ENCODE measurements at places on chromosomes 11 and 22. TPM values are rescaled to one million over a fixed set of nuclear protein-coding genes. Genes with fewer than 3 reads are reported as not detected.

GLB1L3 gene
- total RNA-seq: not detected

CASP5 gene
- total RNA-seq: not detected

KDM4D gene
- 3.0 TPM for total RNA-seq

KCNJ5 gene
- not detected for total RNA-seq

EHF gene
- total RNA-seq: 0.68 TPM

C11orf86 gene
- total RNA-seq: not detected

SPTBN2 gene
- total RNA-seq: 0.68 TPM

CREB3L1 gene
- 11.3 TPM for total RNA-seq

MMP11 gene
- total RNA-seq: 55.0 TPM

PDGFB gene
- total RNA-seq: 1.7 TPM

ENTHD1 gene
- total RNA-seq: not detected

RHOD gene
- total RNA-seq: 3.1 TPM

PANX3 gene
- total RNA-seq: not detected

OR51E2 gene
- not detected for total RNA-seq

CDC45 gene
- total RNA-seq: 32.2 TPM

MIAT gene
- total RNA-seq: 0.39 TPM

SERPIND1 gene
- 0.48 TPM for total RNA-seq

PTS gene
- 80.6 TPM for total RNA-seq

ALX4 gene
- total RNA-seq: not detected

AIFM3 gene
- 0.39 TPM for total RNA-seq

TESMIN gene
- total RNA-seq: 1.1 TPM

SLC25A1 gene
- total RNA-seq: 58.3 TPM

C22orf42 gene
- not detected for total RNA-seq

KCNK4 gene
- total RNA-seq: not detected

TRIM66 gene
- 2.2 TPM for total RNA-seq

DEUP1 gene
- not detected for total RNA-seq

MYRF gene
- 0.10 TPM for total RNA-seq

TYR gene
- 2.0 TPM for total RNA-seq

APOA1 gene
- not detected for total RNA-seq

LRRC32 gene
- 13.4 TPM for total RNA-seq

CTR9 gene
- total RNA-seq: 21.1 TPM

CRYAB gene
- 0.29 TPM for total RNA-seq

RASSF10 gene
- 0.12 TPM for total RNA-seq

SCGB1D2 gene
- total RNA-seq: not detected

CASP12 gene
- not detected for total RNA-seq

CCDC73 gene
- not detected for total RNA-seq

APLNR gene
- total RNA-seq: not detected

APOL4 gene
- total RNA-seq: 0.20 TPM

SUSD2 gene
- total RNA-seq: 0.96 TPM

GRAMD1B gene
- total RNA-seq: 16.9 TPM

UPK2 gene
- total RNA-seq: not detected

CTSF gene
- total RNA-seq: 27.5 TPM

ANKK1 gene
- total RNA-seq: 0.24 TPM

TMEM45B gene
- total RNA-seq: not detected

CBL gene
- 12.7 TPM for total RNA-seq

Data from RPMI7951 (cell line).